ENCODE measurements at places on chromosomes 7 and 10. TPM values are rescaled to one million over a fixed set of nuclear protein-coding genes. Genes with fewer than 3 reads are reported as not detected.

- DNase-seq = no peak
Observed at GRCh38 chr7:140624392-140625191, 16.0 kb downstream of the DENND2A start.

DNA sequence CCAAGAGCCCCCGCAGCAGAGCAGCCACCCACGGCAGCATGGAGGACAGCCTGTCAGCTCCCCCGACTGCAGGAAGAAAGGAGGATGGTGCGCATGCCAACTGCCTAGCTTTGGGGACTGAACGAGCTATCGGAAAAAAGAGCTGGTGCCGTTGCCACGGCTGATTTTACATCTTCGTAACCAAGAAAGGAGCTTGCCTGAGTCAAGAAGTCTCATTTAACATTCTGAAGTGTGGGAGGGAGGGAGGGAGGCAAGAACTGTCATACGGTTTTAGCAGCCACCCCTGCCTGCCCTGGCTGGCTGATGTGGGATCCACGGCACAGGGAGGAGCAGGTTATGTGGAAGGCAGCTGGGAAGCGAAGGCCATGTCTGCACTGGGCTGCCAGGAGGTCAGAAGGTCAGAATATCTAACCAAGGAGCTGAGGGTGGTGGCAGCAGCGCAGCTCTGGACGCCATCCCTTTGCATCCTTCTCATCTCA, 74.7 kb upstream of the CAMK2B start:
- H3K4me3 ChIP-seq = no peak overlapping the region
- no peaks in the 10 kb centered on the region for H3K27me3 ChIP-seq
- no peaks in the 10 kb centered on the region for H3K36me3 ChIP-seq
- no peaks in the 10 kb centered on the region for H3K4me1 ChIP-seq
- H3K27ac ChIP-seq = no peak overlapping the region

DNA sequence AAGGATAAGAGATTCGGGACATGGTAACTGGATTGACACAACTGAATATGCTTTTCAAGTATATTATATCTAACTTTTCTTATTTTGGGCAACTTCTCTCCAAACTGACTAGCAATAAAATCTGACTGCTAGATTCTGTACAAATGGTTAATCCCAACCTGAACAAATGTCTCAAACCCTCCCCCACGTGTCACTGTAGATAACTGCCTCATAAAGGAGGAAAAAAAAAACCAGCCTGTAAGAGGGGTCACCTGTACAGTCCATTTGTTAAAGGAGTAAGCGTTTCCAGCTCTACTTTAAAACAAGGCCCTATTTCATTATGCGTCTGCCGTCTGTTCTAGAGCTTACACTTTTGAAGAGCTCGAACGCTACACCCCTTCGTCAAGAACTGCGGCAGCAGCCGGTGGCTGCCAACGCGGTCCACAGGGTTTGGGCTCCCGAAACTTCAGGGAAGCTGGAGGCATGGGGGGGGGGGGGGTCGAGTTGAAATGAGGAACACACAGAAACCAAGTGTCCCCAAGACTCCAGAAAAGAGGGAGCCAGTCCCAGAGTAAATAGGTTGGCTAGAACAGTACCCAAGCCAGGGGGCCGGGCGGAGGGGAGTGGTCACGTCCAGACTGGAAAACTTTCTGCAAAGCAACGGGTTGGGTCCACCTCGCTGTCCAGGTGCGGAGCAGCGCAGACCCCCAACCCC, 492 bp downstream of the COG5 start:
- peak overlapping the region; percentile 95 for H3K27ac ChIP-seq
- H3K36me3 ChIP-seq = no peaks in the 10 kb centered on the region
- H3K27me3 ChIP-seq = no peaks in the 10 kb centered on the region
- DNase-seq = no peak
- H3K4me3 ChIP-seq = peak overlapping the region; percentile 78
- no peaks in the 10 kb centered on the region for H3K4me1 ChIP-seq

- H3K4me1 ChIP-seq = no peaks in the 10 kb centered on the region
- H3K4me3 ChIP-seq = no peak overlapping the region
- no peaks in the 10 kb centered on the region for H3K36me3 ChIP-seq
- no peak for DNase-seq
Observed at GRCh38 chr10:86840498-86840897, 84.1 kb downstream of the BMPR1A start.

GRCh38 chr10:22742678-22743077, 28.3 kb upstream of the PIP4K2A start:
- no peaks in the 10 kb centered on the region for H3K4me1 ChIP-seq
- H3K36me3 ChIP-seq = no peaks in the 10 kb centered on the region
- H3K27ac ChIP-seq = no peak overlapping the region
- no peaks in the 10 kb centered on the region for H3K27me3 ChIP-seq

GRCh38 chr10:75487755-75488125, 56.3 kb downstream of the LRMDA start:
- H3K4me3 ChIP-seq = no peak overlapping the region
- H3K36me3 ChIP-seq = no peaks in the 10 kb centered on the region
- H3K27me3 ChIP-seq = no peaks in the 10 kb centered on the region
- no peaks in the 10 kb centered on the region for H3K4me1 ChIP-seq
- no peak for DNase-seq
- no peak overlapping the region for H3K27ac ChIP-seq

GRCh38 chr10:132446195-132446581, 49.2 kb downstream of the PWWP2B start:
- H3K4me3 ChIP-seq = no peak overlapping the region
- H3K36me3 ChIP-seq = no peaks in the 10 kb centered on the region
- no peak for DNase-seq
- H3K4me1 ChIP-seq = peaks cover 16% of the 10 kb centered on the region

Gene PLCE1
- 42.4 TPM for total RNA-seq

Gene KLLN
- total RNA-seq = 1.0 TPM

Gene MYH16
- total RNA-seq = not detected

Gene RAB19
- 18.8 TPM for total RNA-seq

Gene SLC37A3
- total RNA-seq = 52.9 TPM

Gene CHN2
- 12.8 TPM for total RNA-seq

Measured in colonic mucosa (tissue), 4 donors.